ENCODE measurements at places on chromosomes 7 and 10.

- DNase-seq, result no peak
Observed at GRCh38 chr7:40419806-40420205, 285.0 kb downstream of the SUGCT start.

DNA sequence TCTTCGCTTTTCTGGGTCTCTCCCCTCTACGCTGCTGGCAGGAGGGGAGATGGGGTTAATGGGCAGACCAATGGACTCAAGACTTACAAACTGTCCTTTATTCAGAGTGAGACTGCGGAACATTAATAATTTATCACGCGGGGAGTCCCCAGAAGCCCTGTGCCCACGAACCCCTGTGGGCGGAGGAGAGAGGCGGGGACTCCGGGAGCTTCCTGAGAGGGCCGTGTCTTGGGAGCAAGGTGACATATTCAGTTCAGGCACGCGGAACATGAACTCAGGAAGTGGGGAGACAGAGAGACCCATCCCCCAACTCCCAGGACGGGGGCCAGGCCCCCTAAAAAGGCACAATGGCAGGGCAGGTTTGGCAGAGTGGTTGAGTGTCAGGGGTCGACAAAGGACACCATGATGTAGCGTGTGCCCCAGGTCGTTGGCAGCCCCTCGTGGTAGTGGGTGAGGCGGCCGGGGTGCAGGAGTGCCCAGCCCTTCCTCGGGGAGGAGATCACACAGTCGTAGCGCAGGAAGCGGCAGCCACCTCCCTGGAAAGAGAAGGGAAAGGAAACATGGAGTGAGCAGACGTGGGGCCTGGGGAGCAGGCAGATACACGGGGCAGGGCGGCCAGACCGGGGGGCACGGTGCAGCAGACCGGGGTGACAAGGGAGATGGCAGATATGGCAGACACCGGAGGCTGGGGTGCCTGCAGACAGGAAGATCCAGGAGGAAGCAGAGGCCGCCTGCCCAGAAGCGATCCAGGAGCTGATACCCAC, 5.2 kb upstream of the MOGAT3 start:
- DNase-seq, result no peak

GRCh38 chr10:110523736-110524135, 26.0 kb downstream of the DUSP5 start:
- DNase-seq, result no peak

- no peak for DNase-seq
Observed at GRCh38 chr7:148962823-148963582, 65.3 kb downstream of the PDIA4 start.

GRCh38 chr10:1115607-1115955, 59.4 kb downstream of the WDR37 start:
- no peak for DNase-seq

DNA sequence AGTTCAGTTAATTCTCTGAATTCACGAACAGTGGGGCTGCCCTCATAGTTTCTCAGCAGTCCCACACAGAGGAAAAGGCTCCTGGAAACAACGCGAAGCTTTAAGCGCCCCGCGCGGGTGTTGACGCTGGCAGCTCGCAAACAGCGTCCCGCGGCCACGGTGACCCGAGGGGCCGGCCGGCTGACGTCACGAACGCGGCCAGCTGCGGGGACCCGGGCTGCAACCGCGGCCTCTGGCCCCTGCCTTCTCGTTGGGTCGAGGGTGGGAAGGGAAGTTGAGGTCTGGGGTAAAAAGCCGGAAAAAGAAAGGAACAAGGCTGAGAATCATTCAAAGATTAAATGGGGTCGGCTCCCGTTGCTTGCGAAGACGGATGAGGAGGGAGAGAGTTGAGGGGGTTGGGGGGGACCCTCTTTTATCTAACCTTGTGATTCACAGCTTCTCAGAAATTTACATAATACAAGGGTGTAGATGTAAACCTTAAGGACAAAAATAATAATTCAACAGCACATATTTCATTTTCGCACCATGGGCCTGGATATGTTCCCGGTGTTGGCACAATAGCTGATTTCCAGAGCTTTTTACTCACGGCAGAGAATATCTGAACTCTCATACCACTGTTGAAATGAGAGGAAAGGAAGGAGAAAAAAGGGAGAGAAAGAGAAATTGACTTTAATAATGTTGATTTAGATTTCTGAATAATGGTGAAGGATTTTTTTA, 7.3 kb upstream of the FEZF1 start:
- no peak for DNase-seq

DNA sequence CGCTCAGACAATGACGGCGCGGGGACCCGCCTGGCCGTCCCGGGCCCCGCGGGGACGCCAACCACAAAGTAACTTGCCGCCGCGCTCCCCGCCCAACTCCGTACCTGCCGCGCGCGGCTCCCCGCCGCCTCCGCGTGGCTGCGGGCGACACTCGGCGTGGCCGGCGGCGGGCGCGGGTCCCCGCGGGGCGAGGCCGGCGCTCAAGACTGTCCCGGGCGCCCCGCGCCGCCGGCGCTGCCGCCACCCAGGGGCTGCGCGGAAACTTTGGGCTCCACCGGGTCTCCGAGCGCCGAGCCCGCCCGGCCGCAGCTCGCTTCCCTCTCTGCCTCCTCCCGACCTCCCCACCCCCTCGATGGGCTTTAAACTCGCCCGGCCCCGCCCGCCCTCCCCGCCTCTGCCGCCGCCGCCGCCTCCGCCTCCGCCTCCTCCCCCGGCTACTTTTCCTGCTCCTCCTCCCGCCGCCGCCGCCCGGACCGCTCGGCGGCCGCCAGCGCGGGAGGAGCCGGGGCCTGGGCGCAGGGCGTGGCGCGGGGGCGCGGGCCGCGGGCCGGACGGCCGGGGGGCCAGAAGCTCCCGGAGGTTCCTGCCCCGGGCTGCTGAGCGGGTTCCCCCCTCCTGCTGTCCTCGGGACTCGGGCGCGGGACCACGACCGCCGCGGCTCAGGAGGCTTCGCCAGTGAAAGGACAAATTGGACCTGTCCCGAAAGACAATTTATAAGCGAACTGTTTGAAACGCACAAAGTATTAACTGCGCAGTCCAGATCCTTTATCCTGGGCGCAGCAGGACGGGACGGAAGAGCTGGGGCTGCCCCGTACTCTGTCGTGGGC, 10.6 kb upstream of the GRB10 start:
- DNase-seq, result peak; percentile 64

DNA sequence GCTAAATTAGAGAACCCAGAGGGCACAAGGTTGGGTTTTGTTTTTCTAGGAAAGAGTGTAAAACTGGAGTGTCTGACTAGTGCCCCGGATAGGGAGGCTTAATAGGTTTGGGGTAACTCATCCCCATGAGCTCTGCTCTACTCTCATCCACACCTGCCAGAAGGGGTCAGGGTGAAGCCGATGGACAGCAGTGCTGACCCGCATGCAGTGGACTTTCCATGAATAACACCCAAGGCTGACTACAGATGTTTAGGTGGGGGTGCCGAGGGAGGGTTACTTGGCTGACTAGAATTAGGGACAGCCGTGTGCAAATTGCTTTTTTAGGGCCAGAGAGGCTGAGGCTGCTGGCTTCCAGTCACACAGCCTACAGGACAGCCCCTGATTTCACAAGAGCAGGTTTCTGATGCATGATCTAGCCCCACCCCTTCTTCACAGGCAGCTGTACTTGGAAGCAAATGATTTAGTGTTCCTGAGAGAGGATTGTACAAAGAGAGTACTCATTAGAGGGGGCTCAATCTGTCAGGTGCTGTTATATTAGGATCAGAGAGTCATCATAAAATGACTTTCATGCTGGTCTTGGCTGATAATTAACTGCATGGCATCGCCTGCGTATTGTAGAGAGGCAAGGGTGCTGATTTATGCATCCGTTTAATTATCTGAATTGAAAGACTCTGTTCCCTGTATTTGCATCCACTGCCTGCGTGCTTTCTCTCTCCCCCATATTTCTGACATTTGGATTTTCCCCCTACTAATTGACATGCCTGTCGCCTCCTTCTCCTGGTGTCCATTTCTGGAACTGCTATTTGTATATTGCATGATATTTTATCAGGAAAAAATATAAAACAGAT, 9.5 kb downstream of the INHBA start:
- DNase-seq, result no peak

DNA sequence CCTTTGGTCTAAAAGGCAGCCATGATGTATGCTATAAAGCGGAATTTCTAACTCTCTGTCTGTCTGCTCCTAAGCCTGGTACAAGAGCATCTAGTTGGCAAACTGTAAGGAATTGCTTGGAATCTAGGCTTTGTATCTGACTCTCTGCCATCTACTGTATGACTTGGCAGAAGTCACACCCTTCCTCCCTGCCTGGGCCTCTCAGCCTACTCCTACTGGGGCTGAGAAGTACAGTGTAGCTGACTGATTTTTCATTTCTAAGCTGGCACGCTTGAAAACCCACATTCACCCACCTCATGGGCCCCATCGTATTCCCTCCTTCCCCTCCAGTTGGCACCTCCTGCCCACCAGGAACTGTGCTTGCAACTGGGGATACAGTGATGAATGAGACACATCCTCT, 435.2 kb downstream of the PLXNA4 start:
- DNase-seq, result no peak

DNA sequence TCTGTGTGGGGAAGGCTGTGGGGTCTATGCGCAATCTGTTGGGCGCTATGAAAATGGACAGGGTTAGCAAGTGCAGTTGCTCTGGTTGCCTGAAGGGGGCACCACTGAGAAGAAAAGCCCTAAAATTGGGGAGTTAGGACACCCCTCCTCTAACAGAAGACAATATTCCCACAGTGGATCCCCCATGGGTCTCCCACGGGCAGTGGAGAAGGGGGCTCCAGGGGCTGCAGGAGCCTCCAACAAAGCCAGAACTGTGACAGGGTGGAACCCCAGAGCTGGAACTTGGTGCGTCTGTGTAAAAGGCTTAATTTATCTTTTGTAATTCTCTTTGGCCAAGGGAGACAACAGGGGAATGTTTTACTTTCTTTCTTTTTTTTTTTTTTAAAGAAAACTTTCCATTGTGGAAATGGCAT, 12.5 kb upstream of the COL13A1 start:
- DNase-seq, result no peak

- DNase-seq, result no peak
Observed at GRCh38 chr7:102944241-102944640, 31.4 kb downstream of the LRRC17 start.

GRCh38 chr10:133019651-133020050, 68.1 kb upstream of the ADGRA1 start:
- DNase-seq, result no peak

GRCh38 chr7:143885951-143886350, 16.0 kb downstream of the TCAF1 start:
- no peak for DNase-seq

GRCh38 chr7:157466867-157467261, 130.1 kb downstream of the DNAJB6 start:
- peak; percentile 48 for DNase-seq

DNA sequence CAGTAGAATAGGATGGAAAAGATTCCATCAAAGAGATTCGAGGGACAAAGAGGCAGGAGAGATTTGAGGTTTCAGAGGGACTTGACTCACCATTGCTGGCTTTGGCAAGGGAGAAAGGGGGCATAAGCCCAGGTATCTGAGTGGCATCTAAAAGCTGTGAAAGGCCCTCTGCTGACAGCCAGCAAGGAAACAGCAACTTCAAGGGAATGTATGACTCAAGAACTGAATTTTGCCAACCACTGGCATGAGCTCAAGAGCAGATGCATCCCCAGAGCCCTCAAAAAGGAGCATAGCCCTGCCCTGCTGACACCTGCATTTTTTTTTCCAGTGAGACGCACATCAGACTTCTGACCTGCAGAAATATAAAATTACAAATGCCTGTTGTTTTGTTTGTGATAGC, 19.6 kb upstream of the ADAM12 start:
- no peak for DNase-seq
